NCI-H1417 (cell line): ENCODE measurements at places on chromosomes 2 and 18.

DNA sequence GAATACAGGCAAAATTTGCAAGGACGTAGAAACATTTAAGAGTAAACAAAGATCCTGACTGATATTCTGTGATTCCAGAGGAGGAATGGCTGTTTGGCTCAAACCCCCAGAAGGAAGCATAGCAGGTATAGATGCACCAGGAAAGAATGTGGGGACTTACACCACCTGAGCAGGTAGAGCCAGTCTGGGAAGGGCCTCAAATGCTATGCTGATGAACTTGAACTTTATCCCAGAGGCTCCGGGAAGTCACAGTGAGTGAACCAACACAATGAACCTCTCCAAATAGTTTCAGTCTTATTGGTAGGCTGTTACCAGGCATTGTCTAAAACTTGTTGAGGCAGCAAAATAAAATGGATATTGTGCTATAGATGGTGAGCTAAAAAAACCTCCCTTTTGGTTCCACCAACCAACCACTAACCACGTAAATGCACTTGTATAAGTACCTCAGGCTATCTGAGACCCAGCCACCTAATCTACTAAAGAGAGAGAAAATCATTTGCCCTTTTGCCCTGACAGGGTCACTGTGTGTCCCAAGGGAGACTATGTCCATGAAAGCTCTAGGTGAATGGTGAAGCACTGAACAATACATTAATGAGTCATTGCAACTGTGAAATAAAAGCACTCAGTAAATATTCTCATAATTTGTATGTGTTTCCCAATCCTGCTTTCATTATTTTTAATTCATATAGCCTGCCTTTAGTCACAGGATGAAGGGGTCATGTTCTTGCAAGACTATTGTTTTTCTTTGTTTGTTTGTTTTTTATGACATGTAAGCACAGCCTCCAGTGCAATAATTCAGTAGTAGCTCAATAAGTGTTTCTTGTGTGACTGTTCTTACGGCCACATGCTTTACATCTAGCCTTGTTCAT is 911.6 kb downstream of the EPHA4 start:
- no peak for DNase-seq

GRCh38 chr2:216195565-216196029 is 86.4 kb downstream of the XRCC5 start:
- DNase-seq = no peak

DNA sequence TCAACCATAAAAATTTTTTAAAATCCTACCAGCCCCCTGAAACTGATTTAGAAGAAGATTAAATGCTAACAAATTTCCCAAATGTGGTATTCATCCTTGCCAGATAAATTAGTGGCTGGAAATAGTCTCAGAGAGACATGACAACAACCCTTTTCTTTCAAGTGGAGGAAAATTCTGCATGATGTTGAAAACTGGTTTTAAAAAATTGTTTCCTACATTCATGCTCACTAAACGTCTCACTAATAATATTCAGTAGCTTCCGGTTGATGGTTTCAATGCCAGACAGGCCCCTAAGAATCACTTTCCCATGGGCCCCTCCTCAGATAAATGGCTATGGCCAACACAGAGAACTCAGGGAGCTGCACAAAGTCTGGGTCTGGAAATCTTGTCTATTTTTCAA is 43.2 kb downstream of the NCKAP5 start:
- DNase-seq = no peak

- DNase-seq = no peak
These were observed 128.9 kb downstream of the WDSUB1 start for GRCh38 chr2:159157361-159158209.

GRCh38 chr2:150228936-150229335 is 258.5 kb downstream of the RND3 start:
- DNase-seq = no peak

DNA sequence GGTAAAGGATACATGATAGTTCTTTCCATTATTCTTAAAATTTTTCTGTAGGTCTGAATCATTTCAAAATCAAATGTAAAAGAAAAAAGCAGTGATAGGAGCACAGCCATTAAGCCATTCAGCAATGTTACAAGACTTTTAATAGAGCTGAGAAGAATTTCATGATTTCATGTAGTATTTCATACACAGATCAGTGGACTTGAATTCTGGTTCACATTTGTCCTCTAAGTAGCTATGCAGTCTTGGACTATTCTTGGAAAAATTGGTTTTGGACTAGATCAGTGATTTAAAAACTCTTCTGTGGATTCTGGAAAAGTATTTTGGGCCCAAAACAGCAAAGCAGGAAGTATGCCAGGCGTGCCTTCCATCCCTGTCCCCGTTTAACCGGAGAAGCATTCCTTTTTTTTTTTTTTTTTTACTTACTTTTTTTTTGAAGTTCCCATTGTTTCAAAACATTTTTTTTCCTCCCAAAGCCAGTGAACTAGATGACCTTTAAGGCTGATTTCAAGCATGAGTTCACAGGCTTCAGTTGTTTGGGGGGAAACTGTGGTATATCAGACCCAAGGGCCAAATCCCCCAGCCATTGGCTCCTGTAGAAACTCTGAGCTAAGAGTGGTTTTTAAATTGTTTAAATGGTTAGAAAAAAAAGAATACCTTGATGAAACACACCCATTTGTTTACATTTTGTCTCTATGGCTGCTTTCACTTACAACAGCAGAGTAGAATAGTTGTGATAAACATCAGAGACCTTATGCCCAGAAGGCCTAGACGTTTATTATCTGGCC is 17.5 kb upstream of the POLI start:
- DNase-seq = no peak

DNA sequence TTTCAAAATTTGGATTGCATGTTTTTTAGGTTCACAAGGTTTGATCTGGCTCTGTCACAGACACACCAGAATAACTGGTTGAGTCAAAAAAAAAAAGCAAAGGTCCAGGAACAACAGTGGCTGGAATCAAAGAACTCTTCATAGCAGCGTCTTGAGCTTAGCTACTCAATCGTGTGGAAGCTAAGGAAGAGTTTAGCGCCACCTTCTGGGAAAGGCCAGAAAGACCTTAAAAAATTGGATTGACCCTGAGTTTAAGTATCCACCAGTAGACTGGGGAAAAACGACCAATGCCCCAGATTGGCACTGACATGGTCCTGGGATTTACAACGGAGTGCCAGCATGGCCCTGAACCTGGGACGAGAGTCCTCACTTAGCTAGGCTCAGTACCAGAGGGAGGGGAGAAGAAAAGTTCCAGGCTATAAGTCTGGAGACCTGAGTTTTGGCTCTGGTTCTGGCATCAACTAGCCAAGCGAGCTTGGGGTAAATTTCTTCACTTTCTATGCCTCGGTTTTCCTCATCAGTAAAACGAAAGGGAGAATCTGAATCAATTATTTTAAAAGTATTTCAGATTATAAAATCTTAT is 71.1 kb upstream of the TFCP2L1 start:
- peak; percentile 77 for DNase-seq

- DNase-seq = no peak
These were observed 51.8 kb downstream of the BIN1 start for GRCh38 chr2:127054996-127055785.

GRCh38 chr18:3148930-3149535 is 70.7 kb downstream of the MYOM1 start:
- DNase-seq = peak; percentile 10

- no peak for DNase-seq
These were observed 362.3 kb downstream of the FIGN start for GRCh38 chr2:163373496-163373895.

GRCh38 chr2:78701546-78701945 is 324.0 kb upstream of the REG3G start:
- DNase-seq = no peak

GRCh38 chr18:49514577-49514976 is 27.5 kb upstream of the C18orf32 start:
- DNase-seq = no peak

GRCh38 chr18:35361570-35362321 is 15.4 kb downstream of the ZNF396 start:
- DNase-seq = no peak

GRCh38 chr2:120992791-120993555 is 257.3 kb downstream of the GLI2 start:
- no peak for DNase-seq

GRCh38 chr2:64641599-64641998 is 12.1 kb downstream of the SERTAD2 start:
- DNase-seq = peak; percentile 73

GRCh38 chr2:231590614-231591013 is 2.0 kb upstream of the TEX44 start:
- peak; percentile 52 for DNase-seq

GRCh38 chr2:62956651-62957050 is 94.0 kb upstream of the OTX1 start:
- DNase-seq = no peak

DNA sequence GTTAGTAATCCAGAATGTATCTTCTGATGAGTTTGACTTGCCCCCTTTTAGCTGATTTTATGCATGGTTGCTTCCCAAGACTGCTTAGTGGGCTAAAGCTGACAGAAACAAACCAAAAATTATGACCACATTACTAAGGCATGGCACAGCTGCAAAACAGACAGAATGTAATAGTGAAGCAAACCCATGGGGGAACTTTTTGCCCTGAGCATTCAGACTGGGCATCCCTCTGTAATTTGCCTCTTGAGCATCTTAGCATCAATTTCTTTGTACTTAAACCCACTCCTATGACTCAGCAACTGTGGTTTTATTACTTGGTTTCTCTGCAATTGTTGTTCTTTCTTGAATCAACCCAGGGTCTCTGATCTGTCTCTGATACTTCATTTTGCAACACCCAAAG is 487.3 kb upstream of the DCC start:
- no peak for DNase-seq

DNA sequence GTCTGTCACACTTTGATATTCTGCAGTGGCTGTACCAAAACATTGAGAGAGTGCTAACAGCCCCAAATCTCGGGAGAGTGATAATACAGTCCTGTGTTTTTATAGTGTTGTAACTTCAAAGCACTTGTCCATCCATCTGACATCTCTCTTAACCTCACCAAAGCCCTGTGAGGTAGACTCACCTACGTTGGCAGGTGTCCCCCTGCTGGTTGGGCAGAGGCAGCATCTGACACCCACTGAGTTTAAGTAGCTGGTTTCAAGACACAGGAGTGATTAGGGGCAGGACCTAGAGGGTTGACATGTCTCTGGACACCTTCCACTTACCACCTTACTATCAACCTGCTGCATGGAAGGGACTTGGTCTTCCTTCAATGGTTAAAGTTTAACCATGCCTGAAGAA is 22.9 kb downstream of the COLEC12 start:
- DNase-seq = no peak

GRCh38 chr2:70678576-70679143 is 89.3 kb downstream of the ADD2 start:
- DNase-seq = no peak

DNA sequence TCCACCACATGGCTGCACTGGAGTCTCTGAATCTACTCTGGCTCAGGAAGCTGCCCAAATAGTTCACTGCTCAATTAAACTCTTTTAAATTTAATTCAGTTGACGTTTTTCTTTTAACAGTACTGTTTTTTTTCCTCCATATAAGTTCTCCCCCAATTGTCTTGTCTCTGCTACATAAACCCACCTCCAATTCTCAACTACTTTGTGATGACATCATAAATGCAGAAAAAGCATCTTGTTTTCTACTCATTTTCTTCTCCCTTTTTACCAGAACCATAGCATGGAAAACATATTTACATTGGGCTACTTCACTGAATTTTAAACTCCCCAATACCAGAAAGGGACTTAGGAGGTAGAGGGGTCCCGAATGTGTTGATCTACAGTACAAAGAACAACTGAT is 270.4 kb downstream of the GPD2 start:
- no peak for DNase-seq

DNA sequence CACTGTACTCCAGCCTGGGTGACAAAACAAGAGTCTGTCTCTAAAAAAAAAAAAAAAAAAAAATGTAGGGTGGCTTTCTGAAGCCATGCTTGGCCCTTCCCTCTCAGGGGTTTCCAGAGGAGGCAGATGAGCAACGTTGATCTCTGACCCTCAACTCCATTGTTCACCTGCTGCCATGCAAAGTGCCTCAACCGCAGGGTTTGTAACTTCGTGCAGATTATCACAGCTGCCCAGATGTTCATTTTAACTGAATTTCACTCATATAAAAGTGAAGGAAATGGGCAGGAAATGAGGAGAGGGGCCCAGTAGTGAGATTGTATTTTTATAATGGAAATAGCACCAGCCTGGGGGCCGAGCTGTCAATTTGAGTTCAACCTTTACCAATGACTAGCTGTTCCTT is 14.9 kb upstream of the B3GNT2 start:
- no peak for DNase-seq

GRCh38 chr2:43035922-43036321 is 190.5 kb downstream of the ZFP36L2 start:
- DNase-seq = no peak

DNA sequence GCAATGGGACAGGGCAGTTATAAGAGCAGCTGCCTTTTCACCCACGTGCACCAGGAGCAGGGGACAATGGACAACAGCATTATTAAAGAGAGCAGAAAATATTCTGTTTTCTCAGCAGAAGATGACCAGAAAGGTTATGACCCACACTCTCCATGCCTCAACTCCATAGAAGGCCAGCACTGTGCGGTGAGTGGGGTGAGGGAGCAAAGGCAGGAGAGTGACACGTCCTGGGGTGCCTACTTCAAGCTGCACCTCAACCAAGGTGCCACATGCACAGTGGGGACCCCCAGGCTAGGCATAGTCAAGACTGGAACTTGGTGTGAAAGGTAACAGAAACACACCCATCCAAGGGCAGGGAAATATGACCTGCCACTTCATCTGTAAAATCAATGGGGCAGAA is 50.4 kb downstream of the POLR1A start:
- DNase-seq = no peak

GRCh38 chr2:50535256-50535655 is 496.7 kb downstream of the NRXN1 start:
- no peak for DNase-seq

GRCh38 chr2:128325611-128326181 is 7.0 kb upstream of the HS6ST1 start:
- no peak for DNase-seq

DNA sequence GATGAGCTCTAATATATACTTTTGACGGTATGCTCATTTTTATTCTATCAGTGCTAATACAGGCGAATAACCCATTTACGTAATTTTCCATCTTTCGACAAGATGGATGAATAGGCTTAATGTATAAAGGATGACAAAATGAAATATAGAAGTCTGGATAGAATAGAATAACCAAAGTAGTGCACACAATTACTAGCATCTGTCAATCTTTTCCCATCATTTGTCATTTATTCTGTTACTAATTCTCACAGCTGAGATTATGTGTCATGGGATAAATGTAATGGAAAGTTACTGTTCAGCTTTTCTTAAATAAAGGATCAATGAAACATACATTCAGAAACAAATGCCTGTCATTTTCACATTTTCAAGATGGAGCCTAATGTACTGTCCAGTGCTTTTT is 548.6 kb downstream of the LRRTM4 start:
- no peak for DNase-seq

GRCh38 chr18:3857544-3857943 is 407.6 kb downstream of the TGIF1 start:
- DNase-seq = no peak
